ENCODE measurements at places on chromosomes 2 and 18.

GRCh38 chr2:237164474-237165042, 78.9 kb downstream of the COPS8 start:
- DNase-seq: no peak

DNA sequence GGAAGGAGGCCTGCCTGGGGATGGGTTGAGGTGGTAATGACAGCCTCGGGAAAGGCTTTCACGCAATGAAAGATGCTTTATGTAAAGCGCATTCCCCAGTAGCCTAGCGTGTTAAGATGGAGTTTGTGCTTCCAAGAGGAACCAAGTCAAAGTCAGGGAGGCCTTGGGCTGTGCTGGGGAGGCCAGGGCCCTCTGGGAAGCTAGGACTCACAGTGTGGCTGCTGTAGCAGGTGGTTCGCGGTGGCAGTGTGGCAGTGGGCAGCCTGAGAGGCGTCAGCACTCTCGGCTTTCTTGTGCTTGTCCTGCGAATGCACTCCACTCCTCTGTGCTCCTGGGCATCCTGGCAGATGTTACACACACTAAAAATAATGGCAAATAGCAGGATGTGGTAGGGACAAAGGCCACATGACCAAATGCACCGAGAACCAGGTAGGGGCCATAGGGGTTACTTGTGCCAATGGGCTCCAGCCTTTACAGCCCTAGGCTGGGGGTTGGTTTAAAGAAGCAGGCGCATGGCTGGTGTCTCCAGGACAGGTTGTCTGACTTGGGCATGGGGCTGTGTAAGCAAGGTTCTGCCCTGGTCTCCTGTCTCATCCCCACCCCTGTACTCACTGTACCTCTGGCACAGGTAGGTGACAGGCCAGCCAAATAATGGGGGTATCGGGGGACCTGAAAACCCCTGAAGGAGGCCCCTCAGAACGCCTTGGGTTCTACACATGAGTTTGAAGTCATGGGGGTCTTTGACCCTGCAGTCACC, 154.4 kb upstream of the TWIST2 start:
- DNase-seq: no peak

- no peak for DNase-seq
Observed at GRCh38 chr2:172578054-172578453, 22.2 kb downstream of the PDK1 start.

DNA sequence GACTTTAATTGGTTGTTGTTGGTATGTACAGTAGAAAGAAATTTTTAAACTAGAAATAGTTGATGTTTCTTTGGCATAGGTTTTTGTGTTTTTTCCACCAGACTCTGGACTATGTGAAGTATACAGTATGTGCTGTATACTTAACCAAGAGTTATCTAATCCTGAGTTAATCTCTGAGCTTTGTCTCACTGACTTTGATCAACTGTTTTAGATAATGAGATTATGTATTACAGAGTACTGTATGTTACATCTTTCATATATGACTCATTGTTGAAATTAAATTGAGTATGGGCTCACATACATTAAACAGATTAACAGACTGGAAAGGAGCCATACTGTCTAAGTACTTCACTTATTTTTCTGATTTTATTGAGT, 38.0 kb downstream of the ACTR2 start:
- DNase-seq: no peak

DNA sequence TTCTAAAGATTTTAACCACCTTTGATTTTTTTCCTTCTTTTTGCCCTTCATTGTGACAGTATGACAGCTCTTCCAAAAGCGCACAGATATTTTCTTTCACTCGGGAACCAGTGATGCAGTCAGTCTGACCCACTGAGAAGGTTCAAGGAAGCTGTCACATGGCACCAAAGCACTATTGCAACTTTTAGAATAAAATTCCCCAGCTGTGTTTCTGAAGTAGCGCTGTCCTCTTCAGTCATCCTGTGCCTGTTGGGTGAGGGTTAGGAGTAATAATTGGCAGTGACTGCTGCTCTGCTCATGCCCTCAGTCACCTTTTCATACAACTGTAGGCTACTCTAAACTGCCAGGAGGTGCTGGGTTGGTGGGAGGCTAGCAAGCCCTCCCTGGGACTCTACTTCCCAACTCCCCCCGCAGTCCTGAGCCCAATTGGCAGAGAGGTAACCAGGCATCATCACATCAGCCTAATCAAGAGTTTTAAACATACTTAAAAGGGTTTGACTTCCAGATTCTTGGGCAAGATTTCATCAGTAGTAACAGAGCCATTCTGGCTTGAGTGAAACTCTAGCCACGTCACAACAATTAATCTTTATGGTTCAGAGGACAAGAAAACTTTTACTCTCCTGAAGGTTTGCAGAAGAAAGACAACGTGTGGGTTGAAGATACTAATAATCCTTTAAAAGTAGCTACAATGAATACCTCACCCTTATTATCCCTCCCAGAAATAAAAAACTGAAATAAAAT, 473.3 kb downstream of the FBXO15 start:
- no peak for DNase-seq

- DNase-seq: no peak
Observed at GRCh38 chr18:73791081-73791480, 356.6 kb downstream of the FBXO15 start.

GRCh38 chr18:9147440-9148202, 11.0 kb downstream of the ANKRD12 start:
- DNase-seq: peak; percentile 52

DNA sequence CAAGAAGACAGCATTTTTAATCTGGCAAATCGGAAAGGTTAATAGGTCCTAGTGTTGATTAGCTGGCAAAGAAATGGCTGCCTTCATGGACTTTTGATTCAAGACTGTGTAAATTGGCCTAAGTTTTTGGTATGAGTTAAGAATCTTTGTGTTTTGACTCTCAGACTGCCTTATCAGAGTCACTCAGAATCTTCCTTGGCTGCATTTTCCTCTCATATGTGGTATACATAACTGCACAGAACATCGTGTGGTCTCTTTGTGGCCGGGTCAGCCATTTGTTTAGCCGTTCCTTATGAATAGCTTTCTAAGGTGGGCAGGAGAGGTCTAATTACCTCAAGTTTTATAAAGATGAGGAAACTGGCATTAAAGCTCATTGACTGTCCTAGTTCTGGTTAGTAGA, 30.1 kb downstream of the CAB39 start:
- DNase-seq: no peak

GRCh38 chr2:62197925-62198633, 2.2 kb downstream of the B3GNT2 start:
- DNase-seq: no peak

GRCh38 chr18:22667616-22668422, 250.1 kb upstream of the CTAGE1 start:
- no peak for DNase-seq

DNA sequence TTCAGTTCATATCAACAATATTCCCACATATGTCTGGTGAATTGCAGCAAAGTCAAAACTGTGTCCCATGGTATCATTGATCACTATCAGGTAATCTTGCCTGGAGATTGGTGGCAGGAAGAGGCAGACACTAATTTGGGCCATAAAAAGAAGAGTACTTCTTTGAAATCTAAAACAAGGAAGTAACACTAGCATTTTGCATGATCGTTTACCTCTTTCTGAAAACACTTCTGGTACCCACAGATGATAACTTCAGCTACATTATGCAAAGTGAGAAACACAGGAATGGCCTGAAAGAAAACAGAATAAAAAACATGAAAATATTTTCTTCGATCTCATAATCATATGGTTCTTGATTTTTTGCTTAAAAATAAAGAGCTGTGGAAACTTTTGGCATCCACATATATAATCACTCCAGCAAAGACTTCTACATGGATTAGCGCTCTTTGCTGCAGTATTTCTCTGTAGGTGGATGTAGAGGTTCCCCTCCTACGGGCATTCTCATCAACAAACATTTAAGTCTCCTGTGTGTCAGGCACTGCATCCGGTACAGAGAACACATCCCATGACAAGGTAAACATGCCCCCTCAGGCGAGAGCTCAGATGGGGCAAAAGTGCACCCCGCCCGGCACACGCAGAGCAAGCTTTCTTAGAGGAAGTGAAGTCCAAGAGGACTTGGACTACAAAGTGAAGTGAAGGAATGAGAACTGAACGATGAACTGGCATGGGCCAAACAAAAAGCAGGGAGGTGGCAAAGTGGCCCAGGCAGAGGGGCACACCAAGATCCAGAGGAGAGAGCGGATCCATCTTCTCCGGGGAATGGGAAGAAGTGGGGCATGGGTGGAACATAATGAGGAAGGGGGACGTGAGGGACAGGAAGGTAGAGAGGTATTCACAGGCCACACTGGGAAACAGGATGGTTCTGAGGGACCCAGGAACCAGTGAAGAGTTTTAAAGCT, 68.0 kb upstream of the RIOK3 start:
- DNase-seq: peak; percentile 21

GRCh38 chr2:238919307-238919706, 71.4 kb downstream of the TWIST2 start:
- no peak for DNase-seq

- DNase-seq: no peak
Observed at GRCh38 chr2:168006498-168006897, 240.9 kb downstream of the STK39 start.

DNA sequence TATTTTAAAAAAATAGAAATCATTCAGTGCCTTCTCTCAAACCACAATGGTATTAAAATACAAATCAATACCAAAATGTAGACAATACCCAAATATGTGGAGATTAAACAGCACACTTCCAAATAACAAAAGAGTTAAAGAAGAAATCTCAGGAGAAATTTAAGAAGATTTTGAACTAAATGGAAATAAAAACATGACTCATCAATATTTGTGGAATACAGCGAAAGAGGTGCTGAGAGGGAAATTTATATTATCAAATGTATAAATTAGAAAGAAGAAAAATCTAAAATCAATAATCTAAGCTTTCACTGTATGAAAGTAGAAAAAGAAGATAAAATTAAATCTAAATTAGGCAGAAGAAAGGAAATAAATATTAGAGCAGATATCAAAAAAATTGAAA, 233.1 kb downstream of the RPIA start:
- no peak for DNase-seq

- no peak for DNase-seq
Observed at GRCh38 chr2:111685342-111685741, 198.7 kb downstream of the ANAPC1 start.

- no peak for DNase-seq
Observed at GRCh38 chr2:166321076-166321475, 54.7 kb downstream of the SCN9A start.

GRCh38 chr2:121289271-121289670, 4.3 kb upstream of the TFCP2L1 start:
- DNase-seq: no peak

DNA sequence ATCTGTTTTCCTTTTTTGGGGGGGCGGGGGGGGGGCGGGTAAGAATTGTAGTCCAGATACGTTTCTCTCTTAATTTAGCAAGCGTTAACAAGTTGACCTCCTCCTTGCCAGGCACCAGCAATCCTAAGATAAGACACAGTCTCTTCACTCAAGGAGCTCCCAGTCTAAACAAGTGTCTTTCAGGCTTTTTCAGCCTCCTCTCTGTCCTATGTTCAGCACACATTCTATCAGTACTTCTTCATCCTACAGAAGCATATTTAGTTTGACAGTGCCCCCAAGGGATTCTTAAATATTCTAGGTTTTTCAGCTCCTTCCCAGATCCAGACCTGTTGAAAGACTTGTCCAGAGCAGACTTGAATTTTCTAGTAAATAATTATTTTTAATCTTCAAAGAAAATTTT, 2.7 kb downstream of the PPP1CB start:
- no peak for DNase-seq

- DNase-seq: no peak
Observed at GRCh38 chr2:40546439-40547191, 94.7 kb upstream of the SLC8A1 start.

GRCh38 chr18:64982414-64983055, 768.3 kb upstream of the CDH7 start:
- no peak for DNase-seq
